ENCODE measurements at places on chromosomes 5 and 9.

DNA sequence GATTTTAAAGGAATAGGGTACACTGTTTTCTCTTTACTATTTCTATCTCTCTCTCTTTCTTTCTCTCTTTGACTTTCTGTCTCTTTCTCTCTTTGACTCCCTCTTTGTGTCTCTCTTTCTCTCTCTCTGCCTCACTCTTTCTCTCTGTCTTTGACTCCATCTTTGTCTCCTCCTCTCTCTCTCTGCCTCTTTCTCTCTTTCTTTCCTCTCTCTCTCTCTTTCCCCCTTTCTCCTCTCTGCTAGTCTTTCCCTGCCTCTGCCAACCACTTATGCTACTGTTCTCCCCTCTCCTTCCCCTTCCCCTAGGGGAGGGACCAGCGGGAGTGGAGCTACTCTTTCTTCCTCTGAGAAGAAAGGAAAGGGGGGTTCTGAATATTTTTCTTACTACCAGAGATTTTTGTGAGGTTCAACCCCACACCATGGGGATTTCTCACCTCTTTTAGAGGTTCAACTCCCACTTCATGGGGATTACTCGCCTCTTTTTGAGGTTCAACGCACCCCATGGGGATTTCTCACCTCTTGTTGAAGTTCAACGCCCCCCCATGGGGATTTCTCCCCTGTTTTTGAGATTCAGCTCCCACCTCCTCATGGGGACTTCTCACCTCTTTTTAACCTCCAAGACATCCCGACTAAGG lies 309.9 kb downstream of the NR3C1 start:
- DNase-seq = no peak

DNA sequence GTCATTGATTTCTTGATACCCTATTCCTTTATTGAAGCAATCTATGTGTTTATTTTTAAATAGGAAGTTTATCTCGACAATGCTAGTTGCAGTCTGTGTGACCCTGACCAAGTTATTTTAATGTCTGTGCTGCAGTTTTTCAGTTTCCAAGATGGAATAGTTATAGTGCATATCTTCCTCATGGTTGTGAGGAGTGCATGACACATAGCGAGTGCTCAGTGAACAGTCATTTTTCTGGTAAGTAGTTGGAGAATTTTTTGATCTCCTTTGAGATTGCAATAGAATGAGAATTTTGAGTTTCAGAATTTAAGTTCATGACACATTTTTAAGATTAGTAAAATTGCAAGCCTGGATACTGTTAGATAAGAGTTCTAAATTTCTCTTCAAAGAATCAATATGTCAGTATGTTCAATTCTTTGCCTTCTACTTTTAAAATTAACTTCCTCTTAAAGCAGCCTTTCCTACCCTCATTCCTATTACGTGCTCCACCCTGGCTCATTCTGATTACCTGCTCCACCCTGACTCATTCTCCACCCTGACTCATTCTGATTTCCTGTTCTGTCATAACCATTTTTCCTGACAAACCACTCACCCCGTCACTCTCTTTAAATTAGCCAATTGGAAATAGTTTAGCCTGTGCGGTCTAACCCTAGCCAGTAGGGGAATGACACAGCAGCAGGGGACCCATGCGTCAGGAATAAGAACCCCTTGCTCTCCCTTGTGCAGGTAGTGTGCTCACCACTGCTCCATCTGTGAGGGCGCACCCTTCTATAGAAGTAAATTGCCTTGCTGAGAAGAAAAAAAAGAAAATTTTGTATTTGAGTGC lies 30.7 kb downstream of the SPIN1 start:
- DNase-seq = no peak

- DNase-seq = no peak
These were observed 203.1 kb upstream of the ARRDC3 start for GRCh38 chr5:91586232-91586631.

DNA sequence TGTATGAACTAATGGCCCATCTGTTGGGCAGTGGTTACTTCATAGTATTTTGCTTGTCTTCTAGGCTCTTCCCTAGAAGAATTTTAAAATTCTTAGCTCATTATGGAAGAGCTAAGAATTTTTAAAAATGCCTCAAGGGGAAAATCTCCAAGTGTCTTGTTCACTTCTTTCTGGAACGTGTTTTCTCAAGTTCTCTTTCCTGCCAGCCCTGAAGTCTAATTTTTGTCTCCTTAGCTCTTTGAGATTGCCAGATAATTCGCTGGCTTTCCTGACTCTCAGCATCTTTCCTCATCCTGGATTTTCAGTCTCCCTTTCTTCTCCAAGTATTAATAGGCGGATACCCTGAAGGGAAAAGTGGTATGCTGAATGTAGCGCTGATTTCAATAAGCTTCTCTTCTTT lies 395.4 kb downstream of the ARRDC3 start:
- DNase-seq = no peak

GRCh38 chr5:149410721-149411432 lies 31.8 kb upstream of the IL17B start:
- DNase-seq = no peak

- no peak for DNase-seq
These were observed 22.6 kb downstream of the DOCK8 start for GRCh38 chr9:237141-237857.

DNA sequence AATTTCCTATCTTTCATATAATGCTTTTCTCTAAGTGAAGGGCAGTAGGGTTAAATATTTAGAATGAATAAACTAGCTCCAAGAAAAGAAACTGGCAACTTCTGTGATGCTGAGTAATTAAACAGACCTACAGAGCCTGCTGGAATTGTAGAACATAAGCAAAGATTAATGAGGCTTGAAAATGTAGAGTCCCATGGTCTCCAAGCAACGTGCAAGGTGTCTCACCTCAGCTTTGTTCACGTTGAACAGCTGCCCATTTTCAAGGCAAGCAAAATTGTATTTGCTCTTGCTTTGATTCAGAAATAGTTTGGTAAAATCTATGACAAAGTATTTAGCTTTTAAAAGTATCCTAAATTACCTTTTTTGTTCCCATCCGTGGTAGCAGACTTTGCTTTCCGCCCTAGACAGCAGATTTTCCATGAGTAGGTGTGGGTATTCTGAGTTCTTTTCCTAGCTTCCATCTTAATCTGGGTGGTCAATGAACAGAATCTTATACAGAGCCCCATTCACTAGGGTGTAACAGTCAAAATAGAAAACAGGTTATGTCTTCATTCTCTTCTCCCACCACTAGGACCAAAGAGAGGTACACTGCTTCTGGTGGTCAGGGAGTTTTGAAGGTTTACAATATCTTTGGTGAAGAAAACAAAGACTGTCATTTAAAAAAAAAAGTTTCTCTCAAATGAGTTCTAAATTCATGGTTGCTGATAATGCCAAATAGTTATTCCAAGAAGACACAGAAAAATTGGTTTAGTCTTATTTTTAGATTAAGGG lies 52.1 kb upstream of the TYRP1 start:
- no peak for DNase-seq

DNA sequence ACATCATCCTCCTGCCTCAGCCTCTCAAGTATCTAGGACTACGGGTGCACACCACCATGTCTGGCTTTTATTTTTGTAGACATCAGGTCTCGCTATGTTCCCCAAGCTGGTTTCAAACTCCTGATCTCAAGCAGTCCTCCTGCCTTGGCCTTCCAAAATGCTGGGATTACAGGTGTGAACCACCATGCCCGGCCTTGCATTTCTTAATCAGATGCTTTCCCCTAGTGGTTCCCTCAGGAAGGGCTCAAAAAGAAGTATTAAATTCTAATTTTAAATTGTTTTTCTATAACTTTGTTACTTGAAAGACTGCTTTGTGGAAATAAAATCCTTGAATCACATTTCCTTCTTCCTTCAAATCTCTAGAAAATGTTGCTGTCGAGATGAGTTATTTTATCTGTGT lies 79.5 kb upstream of the ROR2 start:
- no peak for DNase-seq

- DNase-seq = no peak
These were observed 22.8 kb downstream of the ACER2 start for GRCh38 chr9:19431361-19432171.

DNA sequence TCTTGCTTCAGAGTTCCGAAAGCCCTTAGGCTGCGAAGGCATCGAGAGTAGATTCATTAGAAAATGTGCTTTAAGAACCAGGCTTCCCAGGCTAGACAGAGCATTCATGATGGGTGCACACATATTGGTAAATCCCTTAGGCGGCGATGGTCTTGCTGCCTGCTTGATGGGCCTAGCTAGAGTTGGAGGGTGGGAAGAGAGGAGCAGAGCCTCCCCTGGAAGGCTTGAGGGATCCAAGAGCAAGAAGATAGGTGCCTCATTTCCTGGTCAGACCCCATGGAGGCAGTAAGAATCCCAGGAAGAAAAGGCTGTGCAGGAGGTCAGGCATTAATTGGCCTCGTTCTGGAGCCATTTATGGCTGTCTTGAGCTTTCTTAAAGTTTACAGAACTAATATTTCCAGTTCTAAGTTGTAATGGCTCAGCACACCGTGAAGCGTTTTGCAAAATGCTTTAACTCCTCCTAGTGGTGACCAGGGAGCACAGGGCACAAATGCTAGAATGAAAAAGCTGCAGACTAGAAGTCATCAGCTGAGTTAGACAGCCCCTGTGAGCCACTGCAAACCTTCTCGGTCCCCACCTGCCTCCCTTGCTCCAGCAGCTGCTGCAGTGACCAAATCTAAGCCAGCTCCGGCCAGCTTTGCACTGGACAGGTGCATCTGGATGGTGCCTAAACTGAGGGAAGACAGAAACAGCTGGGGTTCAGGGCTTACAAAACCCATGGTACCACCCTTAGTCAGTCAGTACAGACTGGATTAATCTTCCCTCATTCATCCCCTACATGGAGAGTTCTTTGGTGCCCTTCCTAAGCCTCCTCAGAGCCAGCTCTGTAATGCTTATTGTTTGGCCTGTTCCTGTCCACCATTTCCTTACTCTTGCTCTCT lies 14.7 kb downstream of the SLC45A2 start:
- no peak for DNase-seq

DNA sequence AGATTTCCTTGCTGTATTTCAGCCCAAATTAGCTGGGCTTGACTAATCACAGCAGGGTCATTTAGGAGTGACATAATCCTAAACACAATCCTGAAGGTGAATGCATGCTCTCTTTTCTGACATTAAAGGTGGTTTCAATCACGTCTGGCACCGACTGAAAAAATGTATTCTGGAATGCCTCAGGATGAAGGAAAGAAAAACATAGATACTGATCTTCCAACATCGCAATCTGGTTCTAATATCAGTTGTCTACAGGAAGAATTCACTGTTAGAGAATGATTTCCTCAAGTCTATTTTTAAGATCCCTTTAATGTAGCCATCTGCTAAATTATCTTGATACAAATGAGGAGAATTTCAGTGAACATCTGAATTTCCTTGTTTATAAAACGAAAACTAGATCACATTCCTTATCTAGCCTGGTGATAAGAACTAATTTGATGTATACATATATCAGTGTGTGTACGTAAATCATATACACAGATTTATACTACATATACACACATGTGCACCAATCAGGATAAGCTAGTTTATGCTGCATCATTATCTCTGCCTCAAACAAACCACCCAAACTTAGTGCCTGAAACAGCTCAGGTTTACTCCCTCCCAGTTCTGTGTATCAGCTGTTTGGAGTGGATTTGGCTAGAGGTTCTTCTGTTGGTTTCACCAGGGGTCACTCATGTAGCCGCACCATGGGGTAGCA lies 31.3 kb upstream of the TAS2R1 start:
- DNase-seq = no peak

DNA sequence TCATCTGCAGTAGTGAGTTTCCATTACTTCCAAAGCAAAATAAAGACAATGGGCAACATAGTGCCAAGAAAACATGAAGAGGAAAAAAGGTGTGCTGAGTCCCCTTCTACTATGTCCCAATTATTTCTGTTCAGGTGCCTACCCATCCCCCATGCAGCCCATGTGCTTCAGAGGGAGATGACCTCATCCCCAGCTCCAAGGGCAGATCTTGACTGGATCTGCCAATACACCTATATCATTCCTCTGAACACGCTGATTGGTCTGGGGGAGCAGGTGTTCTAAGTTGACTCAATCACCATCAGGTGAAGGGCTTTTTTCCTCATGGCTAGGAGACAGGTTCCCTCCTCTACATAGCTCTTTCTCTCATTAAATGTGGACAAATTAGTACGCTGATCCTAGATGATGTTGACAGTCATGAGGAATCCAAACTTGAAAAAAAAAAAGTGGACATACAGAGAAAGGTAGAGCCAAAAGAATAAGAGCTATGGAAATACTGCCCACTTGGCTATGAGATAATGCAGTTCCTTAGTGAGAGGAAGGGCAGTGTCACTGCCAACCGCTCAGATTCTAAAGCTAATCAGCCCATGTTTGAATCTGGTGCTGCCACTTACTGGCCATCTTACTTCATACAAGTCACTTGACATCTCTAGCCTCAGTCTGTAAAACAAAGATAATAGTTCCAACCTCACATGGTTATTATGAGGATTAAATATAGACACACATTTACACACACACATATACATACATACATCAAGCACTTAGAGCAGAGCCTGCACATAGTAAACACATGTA lies 23.1 kb downstream of the PRELID2 start:
- no peak for DNase-seq

GRCh38 chr9:35598866-35599590 lies 6.0 kb upstream of the TESK1 start:
- no peak for DNase-seq

DNA sequence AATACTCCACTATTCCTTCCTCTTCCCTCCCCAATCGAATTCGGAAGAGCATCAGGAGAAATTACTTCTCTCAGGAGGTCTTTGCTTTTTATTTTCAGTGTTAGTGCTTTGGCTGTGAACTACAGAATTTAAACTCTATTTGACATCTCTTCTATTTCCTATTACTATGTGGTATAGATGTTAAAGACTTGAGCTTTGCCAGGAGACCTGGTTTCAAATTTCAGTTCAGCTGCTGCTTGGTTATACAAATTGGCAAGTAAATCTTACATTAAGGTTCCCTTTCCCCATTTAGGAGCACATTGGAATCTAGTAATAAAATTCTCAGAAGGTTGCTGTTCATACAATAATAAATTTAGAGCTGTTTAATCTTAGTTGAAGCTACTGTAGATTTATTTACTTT lies 13.1 kb downstream of the UHRF2 start:
- DNase-seq = no peak

- DNase-seq = no peak
These were observed 106.0 kb downstream of the FRMD3 start for GRCh38 chr9:83432104-83432627.

- peak; percentile 54 for DNase-seq
These were observed 20.8 kb downstream of the SARDH start for GRCh38 chr9:133717113-133718031.

- no peak for DNase-seq
These were observed 174.4 kb downstream of the MARCHF11 start for GRCh38 chr5:16005225-16005624.

DNA sequence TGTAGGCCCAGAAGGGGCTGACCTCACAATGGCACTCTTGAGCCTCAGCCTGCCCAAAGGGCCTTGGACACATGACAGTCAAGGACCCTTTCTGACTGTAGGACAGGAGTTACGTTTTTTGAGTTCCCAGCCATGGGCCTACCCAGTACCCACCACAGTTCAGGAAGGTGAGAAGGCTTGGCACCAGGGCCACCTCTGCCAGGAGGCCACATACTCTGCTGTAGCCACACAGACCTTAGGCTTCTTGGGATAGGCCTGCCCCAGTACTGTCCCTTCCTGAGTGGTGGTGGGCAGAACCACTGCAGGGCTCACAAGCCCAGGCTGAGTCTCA lies 12.8 kb downstream of the PDLIM4 start:
- DNase-seq = peak; percentile 16
